ENCODE measurements at places on chromosomes 6 and 20. TPM values are rescaled to one million over a fixed set of nuclear protein-coding genes. Genes with fewer than 3 reads are reported as not detected.

DNA sequence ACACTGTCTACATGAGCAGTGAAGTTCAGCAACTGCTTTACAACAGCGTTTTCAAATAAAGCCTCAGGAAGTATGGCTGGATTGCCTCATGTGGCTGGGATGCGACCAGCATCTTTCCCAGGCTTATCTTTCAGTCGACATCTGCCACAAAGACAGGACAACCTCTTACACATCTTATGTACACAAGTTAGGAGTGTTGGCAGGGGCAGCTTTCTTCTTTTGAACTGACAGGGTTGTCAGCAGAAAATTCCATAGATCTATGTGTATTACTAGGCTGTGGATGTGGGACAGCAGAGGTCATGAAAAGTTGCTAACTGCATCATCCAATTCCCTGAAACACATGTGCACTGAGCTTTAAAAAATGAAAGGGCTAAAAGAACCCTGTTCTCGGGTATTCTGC, 48.1 kb downstream of the PLAGL1 start:
- no peak for DNase-seq

GRCh38 chr20:47656318-47656717, 129.0 kb downstream of the SULF2 start:
- no peak for DNase-seq

GRCh38 chr20:63520934-63521601, 503 bp downstream of the PPDPF start:
- DNase-seq = peak; percentile 83

DNA sequence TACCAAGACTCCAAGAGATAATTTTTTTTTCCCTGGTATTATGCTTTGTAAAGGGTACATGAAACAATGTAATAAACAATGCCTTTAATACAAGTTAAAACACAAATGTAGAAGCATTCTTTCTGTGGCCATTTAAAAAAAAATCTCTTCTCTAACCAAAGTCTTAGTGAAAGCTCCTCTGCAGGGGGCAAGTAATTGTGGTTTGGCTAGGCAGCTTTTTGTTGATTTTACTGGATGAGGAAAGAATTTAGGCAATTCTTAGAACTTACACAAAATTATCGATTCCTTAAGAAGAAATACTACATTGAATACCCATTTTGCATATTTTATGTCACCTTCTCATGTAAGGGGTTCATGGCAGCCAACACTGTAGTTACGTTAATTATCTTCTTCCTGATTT, 12.4 kb downstream of the TFB1M start:
- no peak for DNase-seq

- no peak for DNase-seq
These were observed 358.9 kb upstream of the ARID1B start for GRCh38 chr6:156418253-156418652.

DNA sequence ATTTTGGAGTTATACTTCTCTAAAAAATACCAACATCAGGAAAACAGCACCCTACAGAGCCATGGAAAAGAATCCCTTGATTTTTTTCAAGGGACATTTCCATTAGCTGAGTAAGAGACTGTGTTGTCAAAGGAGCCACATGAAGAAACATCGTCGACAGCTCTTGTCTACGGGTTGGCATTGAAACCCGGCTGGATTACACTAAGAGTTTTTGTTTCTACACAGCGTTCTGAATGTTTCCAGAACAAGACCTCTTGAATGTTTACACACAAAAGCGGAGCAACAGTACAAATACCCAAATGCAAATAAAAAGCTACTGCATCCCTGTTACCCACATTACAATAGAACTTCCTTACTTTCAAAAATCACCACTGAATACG, 2.4 kb upstream of the MYLK4 start:
- no peak for DNase-seq

DNA sequence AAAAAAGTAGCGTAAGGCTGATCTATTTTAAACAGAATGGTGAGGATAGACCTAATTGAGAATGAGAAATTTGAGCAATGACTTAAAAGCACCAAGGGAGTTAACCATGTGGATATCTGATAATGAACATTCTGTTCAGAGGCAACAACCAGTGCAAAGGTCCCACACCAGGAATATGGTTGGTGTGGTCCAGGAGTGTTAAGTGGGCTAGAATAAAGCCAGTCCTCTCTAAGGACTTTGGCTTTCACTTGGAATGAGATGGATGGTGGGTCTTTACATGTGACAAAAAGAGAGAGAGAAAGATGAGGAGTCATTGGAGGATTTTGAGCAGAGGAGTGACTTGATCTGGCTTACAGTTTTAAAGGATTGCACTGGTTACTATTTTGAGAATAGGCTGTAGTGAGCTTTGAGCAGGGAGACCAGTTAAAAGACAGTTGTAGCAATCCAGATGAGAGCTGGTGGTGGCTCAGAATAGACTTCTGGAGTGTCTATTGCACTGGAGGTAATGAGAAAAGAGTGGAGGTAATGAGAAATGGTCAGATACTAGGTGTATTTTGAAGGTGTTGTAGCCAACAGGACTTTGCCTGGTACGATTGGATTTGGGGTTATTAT, 89.8 kb downstream of the SCAF8 start:
- no peak for DNase-seq

- DNase-seq = no peak
These were observed 50.9 kb downstream of the JARID2 start for GRCh38 chr6:15296735-15297134.

- DNase-seq = peak; percentile 24
These were observed 2.4 kb downstream of the DYNLT1 start for GRCh38 chr6:158642097-158642601.

GRCh38 chr6:138037009-138037504, 70.2 kb downstream of the PERP start:
- DNase-seq = no peak

- DNase-seq = no peak
These were observed 1.2 kb downstream of the KAT14 start for GRCh38 chr20:18138639-18139583.

DNA sequence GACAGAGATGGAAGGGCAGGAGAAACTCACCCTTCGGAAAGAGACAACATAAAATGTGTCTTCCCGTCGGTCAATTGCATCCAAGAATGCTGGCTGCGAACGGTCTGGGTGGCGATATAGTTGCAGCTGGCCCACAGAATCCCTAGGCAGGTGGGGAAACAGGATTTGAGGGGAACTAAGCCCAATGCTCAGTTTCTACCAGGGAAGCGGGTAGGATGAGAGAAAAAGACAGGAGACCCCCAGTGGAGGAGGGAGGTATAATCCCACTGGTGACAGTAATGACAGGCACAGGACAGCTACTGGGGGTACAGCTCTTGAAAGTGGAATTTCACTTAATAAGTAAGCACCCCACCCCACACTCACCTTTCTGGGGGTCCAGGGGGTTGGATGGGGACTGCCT, 7.5 kb upstream of the TNXB start:
- peak; percentile 76 for DNase-seq

GRCh38 chr20:33433465-33434234, 9.9 kb downstream of the SNTA1 start:
- DNase-seq = no peak

DNA sequence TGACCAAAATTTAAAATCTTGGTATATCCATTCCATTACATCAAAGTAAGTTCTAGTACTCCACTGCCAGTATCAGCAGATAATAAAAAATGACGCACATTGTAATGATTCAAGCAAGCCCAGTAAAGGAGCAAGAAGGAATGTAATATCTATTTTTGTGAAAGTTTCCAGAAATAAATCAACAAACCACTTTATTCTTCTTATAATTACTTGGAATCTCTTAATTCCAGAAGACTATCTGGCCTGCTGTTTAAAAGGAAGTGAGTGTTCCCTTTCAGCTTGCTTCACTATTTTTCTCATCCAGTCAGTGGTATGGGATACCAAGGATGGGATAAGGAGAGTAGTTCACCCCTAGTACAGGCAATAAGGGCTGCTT, 42.2 kb upstream of the DSE start:
- no peak for DNase-seq

GRCh38 chr20:13340088-13340487, 119.0 kb downstream of the ISM1 start:
- no peak for DNase-seq

DNA sequence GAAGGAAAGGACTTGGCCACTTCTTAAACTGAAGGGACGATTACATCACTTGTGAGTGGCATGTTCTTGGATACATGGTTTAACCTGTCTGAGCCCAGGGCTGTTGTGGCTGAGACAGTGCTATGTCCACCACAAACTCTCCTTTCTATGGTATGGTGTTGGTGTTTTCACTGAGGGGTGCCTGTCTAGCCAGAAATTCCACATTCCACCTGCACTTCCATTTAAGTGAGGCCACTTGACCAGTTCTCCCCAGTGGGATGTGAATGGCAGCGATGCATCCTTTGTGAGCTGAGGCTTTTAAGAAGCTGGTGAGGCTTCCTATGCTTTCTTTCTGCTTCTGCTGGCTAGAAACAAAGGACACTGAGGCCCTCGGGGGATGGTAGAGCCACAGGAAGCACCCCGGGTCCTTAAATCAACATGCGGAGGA, 151.4 kb upstream of the CHD6 start:
- DNase-seq = peak; percentile 71

GRCh38 chr20:54633374-54634355, 158.3 kb downstream of the DOK5 start:
- DNase-seq = no peak

DNA sequence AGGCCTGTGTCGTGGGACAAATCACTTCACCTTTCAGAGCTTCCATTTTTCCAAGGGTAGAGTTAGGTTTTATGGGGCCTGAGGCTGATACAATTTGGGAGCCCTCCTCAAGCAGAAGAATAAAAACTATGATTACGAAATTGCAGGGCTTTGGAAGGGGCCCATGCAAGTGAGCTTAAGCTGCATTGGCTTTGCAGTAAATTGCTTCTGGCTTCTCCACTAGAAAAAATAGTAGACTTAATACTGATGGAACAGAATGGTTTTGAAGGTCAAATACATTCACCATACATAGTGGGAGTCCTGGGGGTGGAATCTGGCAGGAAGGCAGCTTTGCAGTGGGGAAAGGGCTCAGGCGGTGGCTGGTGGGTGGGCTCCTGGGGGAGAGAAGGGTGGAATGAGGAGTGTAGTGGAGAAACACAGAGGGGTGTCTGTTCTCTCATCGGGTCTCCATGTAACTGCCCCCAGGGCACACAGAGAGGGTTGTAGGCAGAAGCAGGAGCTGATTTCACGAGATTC, 55.9 kb upstream of the RNF24 start:
- peak; percentile 42 for DNase-seq

DNA sequence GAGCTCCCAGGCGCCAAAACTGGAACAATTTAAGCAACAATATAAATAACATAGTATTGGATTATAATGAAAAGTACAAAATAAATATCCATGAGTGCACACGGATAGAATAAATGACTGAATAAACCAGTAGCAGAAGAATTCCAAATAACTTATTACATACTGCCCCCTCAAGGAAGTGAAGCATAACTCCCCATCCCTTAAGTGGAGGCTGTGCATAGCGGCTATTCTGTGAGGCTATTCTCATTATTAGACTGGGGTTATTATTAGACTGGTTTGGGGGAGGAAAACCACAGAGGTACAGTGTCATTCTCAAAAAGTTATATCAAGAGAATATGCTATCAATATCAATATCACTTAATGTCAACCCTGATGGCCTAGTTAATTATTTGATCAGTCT, 94.4 kb upstream of the SIRPA start:
- DNase-seq = no peak

DNA sequence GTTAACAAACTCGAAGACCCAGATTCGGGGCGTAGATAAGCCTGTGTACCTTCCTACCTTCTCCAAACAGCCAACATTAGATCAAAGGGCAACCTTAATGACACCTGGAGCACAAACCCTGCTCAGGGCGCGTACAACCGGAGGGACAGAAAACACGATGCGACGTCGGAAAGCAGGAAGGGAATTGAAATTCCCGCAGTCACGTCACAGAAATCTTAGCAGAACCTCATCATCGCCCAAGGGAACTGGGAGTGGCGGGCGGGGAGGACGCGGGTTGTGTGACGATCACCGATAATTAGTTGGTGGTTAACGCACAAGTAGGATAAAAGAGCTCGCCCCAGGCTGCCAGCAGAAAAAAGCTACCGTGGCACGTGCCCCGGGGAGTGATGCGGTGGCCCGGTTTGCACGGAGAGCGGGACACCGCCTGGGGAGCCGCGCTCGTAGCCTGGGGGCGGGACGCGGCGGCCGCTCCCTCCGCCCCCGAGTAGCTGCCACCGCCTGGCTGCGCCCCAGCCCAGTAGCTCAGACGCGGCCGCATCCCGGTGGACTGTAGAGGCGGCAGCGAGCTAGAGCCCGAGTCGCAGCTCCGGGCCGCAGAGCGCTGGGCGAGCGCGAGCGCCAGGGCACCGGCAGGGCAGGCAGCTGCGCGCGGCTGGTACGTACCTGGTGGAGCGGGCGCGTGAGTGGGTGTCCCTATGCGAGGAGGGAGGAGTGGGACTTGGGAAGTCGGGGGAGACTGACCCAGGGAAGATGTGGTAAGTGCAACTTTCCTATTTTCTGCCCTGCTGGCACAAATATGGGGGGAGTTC, at the start of gene PKIB:
TSS of gene PKIB (plus strand) at position 525 of the 809 bp plus-strand sequence. CDS start 107,390 bp downstream, outside the sequence.
- peak; percentile 86 for DNase-seq

GRCh38 chr20:63665708-63666107, 7.6 kb downstream of the RTEL1 start:
- DNase-seq = no peak

DNA sequence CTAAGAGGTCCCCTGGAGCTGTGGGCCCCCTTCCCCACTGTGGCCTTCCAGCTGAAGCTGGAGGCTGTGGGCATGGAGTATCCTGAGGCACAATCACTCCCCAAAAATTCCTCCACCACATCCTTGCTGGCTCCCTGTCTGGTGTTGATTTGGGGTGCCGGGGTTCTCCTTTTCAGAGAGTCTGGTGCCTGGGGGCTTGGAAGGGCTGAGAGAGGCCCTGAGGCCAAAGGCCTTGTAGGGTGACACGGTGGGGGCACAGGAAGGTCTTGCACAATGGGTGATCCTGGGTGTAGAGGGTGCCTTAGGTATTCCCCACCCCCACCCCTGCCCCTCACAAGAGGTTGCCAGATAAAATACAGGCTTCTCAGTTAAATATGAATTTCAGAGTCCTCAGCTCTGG, 33.2 kb upstream of the VEGFA start:
- DNase-seq = peak; percentile 28

- DNase-seq = peak; percentile 67
These were observed 72.4 kb upstream of the GGTLC1 start for GRCh38 chr20:24060851-24061590.

DNA sequence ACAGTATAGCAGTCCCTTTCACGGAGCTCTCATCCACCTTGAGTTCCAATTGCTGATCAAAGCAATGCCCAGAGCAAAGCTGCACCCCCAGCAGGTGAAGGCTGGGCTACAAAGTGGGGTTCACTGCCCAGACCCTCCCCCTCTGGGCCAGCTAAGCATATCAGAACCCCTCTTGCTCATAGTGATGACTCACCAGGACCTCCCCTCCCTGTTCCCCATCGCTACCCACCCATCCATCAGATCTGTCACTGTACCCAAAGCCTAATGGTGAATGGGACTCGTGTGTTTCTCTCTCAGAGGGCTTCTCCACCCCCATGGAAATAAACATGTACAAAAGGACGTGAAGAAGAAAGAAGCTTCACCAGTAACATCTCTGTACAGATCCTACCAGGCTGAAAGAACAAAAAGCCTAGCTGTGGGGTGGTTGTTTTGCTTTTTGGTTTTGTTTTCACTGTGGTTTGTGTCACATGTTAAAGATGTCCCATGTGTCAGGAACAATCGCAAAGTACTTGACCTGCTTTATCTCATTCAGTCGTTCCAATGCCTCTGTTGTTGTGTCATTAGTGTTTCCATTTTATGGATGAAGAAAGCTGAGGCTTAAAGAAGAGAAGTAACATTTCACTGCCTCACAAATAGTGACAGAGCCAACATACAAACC, 518.5 kb downstream of the CD83 start:
- DNase-seq = no peak

Gene RAB44
- not detected for total RNA-seq

Gene CRISP2
- not detected for total RNA-seq

Gene PET117
- 32.8 TPM for total RNA-seq

Gene HNF4A
- total RNA-seq = 58.0 TPM

Gene UTRN
- 79.7 TPM for total RNA-seq

Gene PRKN
- 3.5 TPM for total RNA-seq

Gene CARMIL1
- total RNA-seq = 31.6 TPM

Gene LY6G6F
- not detected for total RNA-seq
